Thyroid gland (tissue), 4 donors: ENCODE measurements at places on chromosomes 7 and 10.

- H3K27me3 ChIP-seq, result no peaks in the 10 kb centered on the region
- H3K4me1 ChIP-seq, result peaks cover 44% of the 10 kb centered on the region
Observed at GRCh38 chr10:92150823-92151222, 140.1 kb downstream of the CPEB3 start.

GRCh38 chr7:573933-574381 lies 54.3 kb upstream of the PDGFA start:
- H3K36me3 ChIP-seq, result no peaks in the 10 kb centered on the region
- H3K27me3 ChIP-seq, result no peaks in the 10 kb centered on the region
- no peak for DNase-seq
- no peaks in the 10 kb centered on the region for H3K4me1 ChIP-seq

DNA sequence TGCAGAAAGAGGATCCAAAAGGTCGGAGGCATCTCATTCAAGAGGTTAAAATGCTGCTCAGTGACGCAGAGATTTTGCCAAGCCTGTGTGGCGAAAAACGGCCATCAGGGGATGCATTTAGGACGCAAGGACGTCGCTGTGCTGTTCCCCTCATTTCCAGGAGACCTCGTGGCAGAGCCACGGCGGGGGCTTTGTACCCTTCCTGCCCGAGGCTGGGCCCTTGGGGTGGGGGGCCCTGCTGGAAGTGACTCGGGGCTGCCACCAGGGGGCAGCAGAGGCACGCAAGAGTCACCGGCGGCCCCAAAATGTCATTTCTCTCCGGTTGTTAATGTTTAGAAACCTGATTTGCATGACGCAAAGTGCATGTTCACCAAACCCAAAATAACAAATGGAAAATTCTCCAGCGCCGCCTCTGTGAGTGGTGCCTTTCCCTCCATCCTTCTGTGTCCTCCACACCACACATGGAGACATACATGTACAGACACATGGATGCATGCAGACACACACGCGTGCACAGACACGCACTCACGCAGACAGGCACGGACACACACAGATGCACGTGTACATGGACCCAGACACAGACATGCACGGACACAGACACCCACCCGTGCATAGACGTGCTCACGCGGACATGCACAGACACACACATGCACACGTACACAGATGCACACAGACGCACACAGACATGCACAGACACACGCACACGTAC lies 51.0 kb upstream of the NKX6-2 start:
- DNase-seq, result peak; percentile 60
- H3K27me3 ChIP-seq, result no peaks in the 10 kb centered on the region
- H3K4me3 ChIP-seq, result no peak overlapping the region
- H3K36me3 ChIP-seq, result no peaks in the 10 kb centered on the region
- peak overlapping the region; percentile 74 for H3K27ac ChIP-seq
- H3K4me1 ChIP-seq, result peaks cover 8% of the 10 kb centered on the region

- no peaks in the 10 kb centered on the region for H3K27me3 ChIP-seq
- no peak for DNase-seq
- peaks cover 4% of the 10 kb centered on the region for H3K4me1 ChIP-seq
- H3K4me3 ChIP-seq, result no peak overlapping the region
- H3K27ac ChIP-seq, result no peak overlapping the region
Observed at GRCh38 chr10:35274498-35275060, 61.7 kb upstream of the CCNY start.

- no peaks in the 10 kb centered on the region for H3K27me3 ChIP-seq
- no peak overlapping the region for H3K4me3 ChIP-seq
- no peak overlapping the region for H3K27ac ChIP-seq
Observed at GRCh38 chr7:126790763-126791162, 462.0 kb downstream of the GRM8 start.

- no peak overlapping the region for H3K27ac ChIP-seq
- no peaks in the 10 kb centered on the region for H3K27me3 ChIP-seq
- DNase-seq, result peak; percentile 15
- H3K4me1 ChIP-seq, result no peaks in the 10 kb centered on the region
- H3K4me3 ChIP-seq, result no peak overlapping the region
Observed at GRCh38 chr7:38929460-38930171, 20.6 kb upstream of the VPS41 start.

- peak overlapping the region; percentile 73 for H3K27ac ChIP-seq
- DNase-seq, result peak; percentile 71
- H3K27me3 ChIP-seq, result no peaks in the 10 kb centered on the region
- H3K4me1 ChIP-seq, result peaks cover 20% of the 10 kb centered on the region
Observed at GRCh38 chr7:56079450-56080185, 13.1 kb downstream of the PHKG1 start.

DNA sequence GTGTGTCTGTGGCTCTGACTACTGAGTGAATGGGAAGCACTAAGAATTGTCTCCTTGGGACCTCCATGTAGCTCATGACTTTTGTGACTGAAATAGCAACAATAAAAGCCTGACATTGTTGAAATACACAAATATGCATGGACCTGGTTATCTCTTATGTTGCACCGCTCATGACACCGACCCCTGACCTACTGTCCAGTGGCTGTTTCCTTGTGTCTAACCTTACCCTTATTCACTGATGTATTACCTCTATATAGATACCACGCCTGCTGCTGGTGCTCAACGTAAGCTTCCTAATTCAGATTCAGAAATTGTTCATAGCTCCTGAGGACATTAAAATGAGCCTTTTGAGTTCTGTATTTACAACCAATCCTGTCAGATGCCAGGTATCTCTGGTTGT lies 243.4 kb upstream of the SEMA3C start:
- DNase-seq, result no peak
- H3K36me3 ChIP-seq, result no peaks in the 10 kb centered on the region
- no peaks in the 10 kb centered on the region for H3K27me3 ChIP-seq
- H3K4me1 ChIP-seq, result no peaks in the 10 kb centered on the region

DNA sequence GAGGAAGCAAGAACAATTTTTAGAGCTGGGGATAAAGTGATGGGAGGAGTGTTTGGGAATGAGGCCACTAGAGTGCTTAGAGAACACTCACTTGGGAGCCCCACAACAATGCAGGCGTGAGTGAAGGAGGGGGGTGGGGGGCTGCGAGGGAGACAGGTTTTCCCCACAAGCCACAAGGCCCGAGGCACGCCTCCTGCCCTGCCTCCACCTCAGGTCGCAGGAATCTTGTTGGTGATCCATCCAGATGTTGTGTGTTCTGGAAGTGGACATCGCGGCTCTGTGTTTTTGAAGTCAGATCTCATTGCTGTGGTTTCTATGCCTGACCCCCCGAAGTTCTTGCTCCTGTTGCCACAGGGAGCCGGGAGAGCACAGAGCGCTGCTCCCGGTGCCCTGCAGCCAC lies 178.0 kb upstream of the BMPER start:
- no peak overlapping the region for H3K27ac ChIP-seq
- H3K4me3 ChIP-seq, result no peak overlapping the region
- no peaks in the 10 kb centered on the region for H3K27me3 ChIP-seq
- no peaks in the 10 kb centered on the region for H3K4me1 ChIP-seq

GRCh38 chr7:2873686-2874551 lies 29.8 kb upstream of the GNA12 start:
- peaks cover 10% of the 10 kb centered on the region for H3K4me1 ChIP-seq
- no peaks in the 10 kb centered on the region for H3K36me3 ChIP-seq
- H3K27ac ChIP-seq, result no peak overlapping the region
- H3K27me3 ChIP-seq, result no peaks in the 10 kb centered on the region

DNA sequence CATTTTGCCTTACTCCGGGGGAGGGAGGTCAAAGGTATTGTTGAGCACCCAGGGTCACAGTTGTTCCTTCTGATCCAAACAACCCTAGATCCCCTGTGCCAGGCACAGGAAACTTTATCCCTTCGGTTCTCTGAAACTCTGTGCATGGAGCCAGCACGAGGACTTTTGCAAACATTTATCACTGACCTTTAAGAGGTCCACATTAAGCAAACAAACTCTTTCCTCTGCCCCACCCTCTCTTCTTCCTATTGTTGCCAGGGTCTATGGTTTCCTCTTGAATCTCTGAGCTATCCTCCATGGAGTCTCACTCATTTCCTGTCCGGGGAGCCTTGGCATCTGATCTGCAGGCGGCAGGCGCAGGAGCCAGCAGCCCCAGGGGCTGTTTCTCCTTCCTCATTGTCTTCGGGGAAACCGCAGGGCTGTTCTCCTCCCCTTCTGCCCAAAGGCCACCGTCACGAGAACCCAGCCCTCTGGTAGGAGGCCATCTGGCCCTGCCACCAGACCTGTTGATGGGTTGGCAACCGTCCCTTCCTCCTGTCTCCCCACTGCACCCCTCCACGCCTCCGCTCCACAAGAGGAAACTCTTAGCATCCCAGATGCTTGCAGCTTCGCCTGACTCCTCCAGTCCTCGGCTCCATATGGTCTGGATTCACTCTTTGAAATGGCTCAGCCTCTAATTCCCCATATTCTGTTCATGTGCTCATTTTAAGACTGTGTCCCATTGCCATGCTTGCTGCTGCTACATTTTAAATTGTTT lies 327.3 kb upstream of the NRP1 start:
- no peaks in the 10 kb centered on the region for H3K27me3 ChIP-seq
- H3K27ac ChIP-seq, result no peak overlapping the region
- no peaks in the 10 kb centered on the region for H3K4me1 ChIP-seq
- peak; percentile 24 for DNase-seq
- H3K4me3 ChIP-seq, result no peak overlapping the region

- peak; percentile 40 for DNase-seq
- no peaks in the 10 kb centered on the region for H3K36me3 ChIP-seq
- no peak overlapping the region for H3K27ac ChIP-seq
- no peaks in the 10 kb centered on the region for H3K4me1 ChIP-seq
- H3K4me3 ChIP-seq, result no peak overlapping the region
- no peaks in the 10 kb centered on the region for H3K27me3 ChIP-seq
Observed at GRCh38 chr7:118858651-118859149, 634.2 kb downstream of the ANKRD7 start.

DNA sequence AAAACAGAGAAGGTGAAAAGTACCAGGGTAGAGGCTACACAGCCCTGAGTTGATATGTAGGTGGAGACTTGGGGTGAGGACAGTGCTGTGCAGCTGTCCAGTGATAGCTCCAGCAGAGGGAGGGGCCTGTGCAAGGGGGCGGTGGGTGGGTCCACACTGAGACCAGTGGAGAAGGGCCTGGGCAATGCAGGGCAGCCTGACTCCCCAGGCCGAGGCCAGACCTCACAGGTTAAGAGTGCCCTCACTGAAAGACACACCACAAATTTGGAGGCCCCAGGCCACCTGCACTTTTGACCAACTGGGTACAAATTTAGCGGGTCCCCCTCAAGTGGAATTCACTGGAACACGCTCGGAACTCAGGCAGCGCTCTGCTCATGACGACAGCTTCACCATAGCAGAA lies 6.7 kb upstream of the RASGEF1A start:
- no peaks in the 10 kb centered on the region for H3K36me3 ChIP-seq
- no peaks in the 10 kb centered on the region for H3K27me3 ChIP-seq
- no peak overlapping the region for H3K4me3 ChIP-seq
- H3K27ac ChIP-seq, result no peak overlapping the region
- H3K4me1 ChIP-seq, result no peaks in the 10 kb centered on the region

DNA sequence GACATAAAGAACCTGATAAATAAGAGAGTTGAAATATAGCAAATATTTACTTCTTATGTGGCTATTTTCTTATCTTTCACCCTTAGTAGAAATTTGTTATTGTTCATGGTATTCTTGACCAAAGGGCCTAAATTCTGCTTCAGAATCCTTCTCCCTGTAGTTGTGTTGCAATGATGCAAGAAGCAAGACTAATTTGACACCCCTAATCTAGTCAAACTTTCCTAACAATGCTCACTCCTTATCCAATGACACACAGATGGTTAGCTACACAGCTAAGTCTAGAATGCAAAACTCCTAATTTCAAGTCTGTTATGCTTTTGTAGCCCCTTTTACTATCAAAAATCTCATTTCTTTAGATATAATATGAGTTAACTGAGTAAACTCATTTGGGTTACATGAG lies 56.1 kb downstream of the TWIST1 start:
- no peak for DNase-seq
- H3K4me3 ChIP-seq, result no peak overlapping the region
- H3K27ac ChIP-seq, result no peak overlapping the region
- H3K4me1 ChIP-seq, result no peaks in the 10 kb centered on the region
- H3K27me3 ChIP-seq, result no peaks in the 10 kb centered on the region

DNA sequence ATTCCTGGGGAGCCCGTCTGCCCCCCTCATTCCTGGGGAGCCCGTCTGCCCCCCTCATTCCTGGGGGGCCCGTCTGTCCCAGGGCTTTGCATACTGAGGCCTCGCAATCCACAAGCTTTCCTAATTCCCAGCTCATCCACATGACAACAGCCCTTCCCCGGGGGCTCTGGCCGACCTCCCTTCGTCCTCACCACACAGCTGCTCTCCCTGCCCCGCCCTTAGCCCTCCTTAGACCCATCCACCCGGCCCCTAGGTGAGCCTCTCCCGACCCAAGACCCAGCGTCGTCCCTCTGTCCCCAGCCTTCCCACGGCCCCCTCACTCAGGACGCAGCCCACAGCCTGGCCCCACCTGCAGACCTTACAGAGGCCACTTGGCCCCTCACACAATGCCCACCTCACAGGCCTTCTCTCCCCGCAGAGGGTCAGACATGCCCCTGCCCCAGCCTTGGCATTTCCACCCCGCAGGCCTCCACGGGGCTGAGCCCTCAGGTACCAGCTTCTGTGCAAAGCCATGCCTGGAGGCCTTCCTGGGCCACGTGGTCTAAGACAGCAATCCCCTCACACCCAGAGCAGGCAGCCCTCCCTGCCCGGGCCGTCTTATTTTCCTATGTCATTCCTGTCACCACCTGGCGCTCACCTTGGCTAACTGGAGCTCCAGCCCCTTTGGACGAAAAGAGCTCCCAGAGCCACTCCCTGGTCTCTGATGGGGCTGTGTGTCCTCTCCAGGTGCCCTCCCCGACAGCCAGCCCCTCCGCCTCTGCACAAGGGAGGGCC lies 3.5 kb upstream of the FAM20C start:
- H3K4me1 ChIP-seq, result peaks cover 17% of the 10 kb centered on the region
- no peaks in the 10 kb centered on the region for H3K36me3 ChIP-seq
- H3K27me3 ChIP-seq, result no peaks in the 10 kb centered on the region

- H3K36me3 ChIP-seq, result no peaks in the 10 kb centered on the region
Observed at GRCh38 chr10:70558871-70559810, 43.4 kb downstream of the PRF1 start.

DNA sequence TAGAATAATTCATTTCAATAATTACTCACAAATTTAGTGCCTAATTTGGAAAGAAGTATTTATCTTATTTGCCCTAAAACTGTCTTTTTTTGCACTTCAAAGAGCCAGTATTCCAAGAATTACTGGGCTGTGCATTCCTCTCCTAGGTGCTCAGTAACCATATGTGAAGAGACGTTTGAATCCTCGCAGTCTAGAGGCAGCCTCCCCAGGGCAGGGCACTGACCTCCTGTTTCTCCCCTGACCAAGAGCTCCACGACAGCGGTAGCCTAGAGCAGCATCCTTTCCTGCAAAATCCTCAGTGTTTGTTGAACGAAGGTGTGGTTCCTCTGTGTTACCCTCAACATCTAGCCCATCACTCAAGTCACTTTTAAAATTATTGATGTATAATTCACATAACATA lies 113.1 kb downstream of the EEPD1 start:
- H3K27ac ChIP-seq, result no peak overlapping the region
- DNase-seq, result no peak
- H3K4me1 ChIP-seq, result peaks cover 5% of the 10 kb centered on the region
- H3K4me3 ChIP-seq, result no peak overlapping the region

GRCh38 chr7:5686131-5686530 lies 95.3 kb downstream of the RNF216 start:
- no peaks in the 10 kb centered on the region for H3K27me3 ChIP-seq
- no peak for DNase-seq
- H3K27ac ChIP-seq, result no peak overlapping the region
- peaks cover 6% of the 10 kb centered on the region for H3K36me3 ChIP-seq
- peaks cover 13% of the 10 kb centered on the region for H3K4me1 ChIP-seq
